Right renal pelvis (tissue), 4 donors: ENCODE measurements at places on chromosomes 5 and 9.

DNA sequence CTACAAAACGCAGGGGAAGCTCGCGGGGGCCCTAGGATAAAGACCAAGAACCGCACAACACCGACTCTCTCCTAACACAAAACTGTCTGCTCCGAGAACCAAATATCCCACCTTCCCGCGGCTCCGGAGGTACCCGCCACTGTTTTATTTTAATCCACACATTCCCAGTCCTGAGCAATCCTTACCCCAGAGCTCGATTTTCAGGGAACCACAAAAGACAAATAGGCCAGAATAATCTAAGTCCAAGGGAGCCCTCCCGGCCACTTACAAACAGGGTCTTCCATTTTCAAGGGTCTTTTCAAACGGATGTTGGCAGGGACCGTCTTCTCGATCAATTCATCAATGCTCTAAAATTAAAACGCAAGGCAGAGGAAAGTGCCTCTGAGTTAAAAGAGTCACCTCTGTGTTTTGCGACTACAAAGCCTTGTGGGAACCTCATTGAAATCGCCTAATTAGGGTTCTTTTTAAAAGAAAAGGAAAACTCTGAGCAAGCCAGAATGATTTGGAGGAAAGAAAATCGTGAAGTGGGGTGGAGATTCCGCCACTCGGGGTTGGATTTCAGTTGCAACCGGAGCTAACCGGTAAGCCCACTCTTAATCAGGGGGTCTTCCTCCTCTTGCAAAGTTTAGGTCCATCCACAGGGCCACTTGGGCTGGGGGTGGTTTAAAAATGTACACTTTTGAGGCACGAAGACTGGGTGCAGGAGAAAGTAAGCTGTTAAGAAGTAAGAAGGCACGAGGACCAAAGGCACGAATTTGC is 1.0 kb downstream of the GLDC start:
- no peak for DNase-seq

GRCh38 chr5:168663276-168664004 is 84.3 kb upstream of the PANK3 start:
- no peak for DNase-seq

- DNase-seq = no peak
Observed at GRCh38 chr9:34046784-34047379, 1.8 kb downstream of the UBAP2 start.

DNA sequence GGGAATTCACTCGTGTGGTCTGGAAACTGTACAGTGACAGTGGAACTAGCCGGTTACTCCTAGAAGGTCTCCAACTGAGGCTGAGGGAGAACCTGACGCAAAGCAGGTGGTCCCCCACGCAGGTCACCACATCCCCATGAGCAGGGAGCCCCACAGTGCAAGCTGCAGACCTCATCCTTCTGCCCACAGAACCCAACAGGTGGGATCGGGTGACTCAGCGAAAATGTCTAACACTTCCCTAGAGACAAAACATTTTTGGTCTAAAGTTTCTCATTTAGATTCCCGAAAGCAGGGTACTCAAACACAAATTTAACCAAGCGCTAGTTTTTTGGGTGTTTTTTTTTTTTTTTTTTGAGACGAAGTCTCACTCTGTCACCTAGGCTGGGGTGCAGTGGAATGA is 62.4 kb upstream of the RETREG1 start:
- no peak for DNase-seq
